Fibroblast of the aortic adventitia (primary cell): ENCODE measurements at places on chromosomes 6 and 20. TPM values are rescaled to one million over a fixed set of nuclear protein-coding genes. Genes with fewer than 3 reads are reported as not detected.

IRAK1BP1 gene
- total RNA-seq, result 6.5 and 7.9 TPM in 2 replicates

IMPG1 gene
- total RNA-seq, result not detected in 2 replicates

BTN1A1 gene
- not detected in 2 replicates for total RNA-seq

PDYN gene
- not detected in 2 replicates for total RNA-seq

SLC22A2 gene
- total RNA-seq, result not detected in 2 replicates

HEY2 gene
- 0.09 and 0.25 TPM in 2 replicates for total RNA-seq

SLC35D3 gene
- not detected in 2 replicates for total RNA-seq

LRRC1 gene
- total RNA-seq, result 2.5 and 8.3 TPM in 2 replicates

PTGIS gene
- 279 and 1,011 TPM in 2 replicates for total RNA-seq
